ENCODE measurements at places on chromosomes 6 and 20. TPM values are rescaled to one million over a fixed set of nuclear protein-coding genes. Genes with fewer than 3 reads are reported as not detected.

Gene HAO1
- total RNA-seq: 0.12 TPM

Gene IL17F
- not detected for total RNA-seq

Gene CDH4
- total RNA-seq: not detected

Gene GMPR
- 24.0 TPM for total RNA-seq

Gene REV3L
- 12.8 TPM for total RNA-seq

Gene NRN1
- total RNA-seq: not detected

Gene CD24
- 7.3 TPM for total RNA-seq

Gene LAMA4
- total RNA-seq: 2.2 TPM
